ENCODE measurements at places on chromosomes 3 and 15.

- peak; percentile 9 for DNase-seq
Measured at GRCh38 chr3:191066669-191067068, 132.4 kb upstream of the OSTN start.

DNA sequence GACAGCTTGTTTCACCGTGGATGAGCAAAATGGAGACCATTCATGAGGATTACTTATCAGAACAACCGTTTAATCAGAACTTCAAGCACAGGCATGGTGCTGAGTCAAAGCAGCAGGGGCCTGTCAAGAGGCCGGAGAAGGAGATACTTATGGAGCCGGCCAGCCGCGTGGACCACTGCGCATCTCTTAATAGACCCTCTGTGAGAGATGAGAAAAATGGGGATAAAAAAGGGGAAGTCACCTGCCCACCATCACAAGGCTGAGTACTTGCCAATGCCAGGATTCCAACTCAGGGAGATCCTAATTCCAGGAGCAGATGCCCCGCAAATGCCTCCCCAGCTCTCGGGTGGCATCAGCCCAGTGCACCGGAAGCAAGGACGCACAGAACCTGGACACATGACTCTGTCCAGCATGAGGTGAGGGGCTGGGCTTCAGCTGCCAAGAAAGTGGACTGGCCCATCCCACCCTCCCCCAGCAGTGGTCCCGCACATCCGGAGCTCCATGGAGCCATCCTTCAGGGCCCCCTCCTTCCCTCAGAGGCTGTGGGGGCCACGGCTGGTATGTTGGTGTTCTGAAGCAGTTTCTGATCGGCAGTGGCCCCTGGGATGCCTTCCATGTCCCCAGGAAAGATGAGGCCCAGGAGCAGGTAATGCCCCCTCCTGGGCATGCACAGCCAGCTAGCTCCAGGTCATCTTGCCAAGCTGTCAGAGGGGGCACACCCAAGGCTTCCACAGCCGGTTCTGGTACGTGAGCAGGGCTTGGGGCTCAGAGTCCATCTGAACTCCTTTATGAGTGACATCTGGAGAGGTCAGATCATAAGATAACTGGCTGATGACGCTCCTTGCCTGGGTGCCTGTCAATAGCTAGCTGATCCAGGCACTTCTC lies 143.8 kb downstream of the ATP10A start:
- no peak for DNase-seq

DNA sequence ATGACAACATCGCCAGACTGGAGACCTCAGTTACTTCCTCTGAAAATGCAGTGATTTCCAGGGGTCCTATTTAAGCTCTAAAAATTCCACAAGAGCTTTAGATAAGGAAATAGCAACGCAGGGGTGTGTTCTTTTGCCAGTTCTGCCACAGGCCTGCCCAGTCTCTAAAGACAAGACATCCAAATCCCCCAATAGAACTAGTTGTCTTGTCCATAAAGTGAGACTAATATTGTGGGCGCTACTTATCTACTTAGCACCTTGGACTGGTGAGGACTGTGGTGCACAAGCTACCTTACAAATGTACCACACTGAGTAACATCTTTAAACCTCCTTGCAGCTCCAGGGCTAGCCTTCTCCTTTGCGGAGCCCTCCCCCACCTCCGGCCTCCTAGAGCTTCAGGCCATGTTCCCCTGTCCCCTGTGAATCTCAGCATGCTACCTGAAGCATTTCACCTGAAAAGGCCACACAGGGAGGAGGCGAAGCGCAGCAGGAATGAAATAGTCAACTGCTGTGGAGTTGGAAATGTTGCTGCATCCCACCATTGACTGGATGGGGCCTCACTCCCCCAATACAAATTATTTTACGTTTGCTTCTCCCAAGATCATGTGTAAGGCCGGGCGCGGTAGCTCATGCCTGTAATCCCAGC lies 9.6 kb upstream of the LRRC2 start:
- DNase-seq, result no peak

GRCh38 chr3:8736436-8736835 lies 2.8 kb downstream of the CAV3 start:
- no peak for DNase-seq

- no peak for DNase-seq
Measured at GRCh38 chr3:114597871-114598270, 304.0 kb downstream of the TIGIT start.

GRCh38 chr3:49013738-49014660 lies 4.4 kb downstream of the DALRD3 start:
- DNase-seq, result no peak

DNA sequence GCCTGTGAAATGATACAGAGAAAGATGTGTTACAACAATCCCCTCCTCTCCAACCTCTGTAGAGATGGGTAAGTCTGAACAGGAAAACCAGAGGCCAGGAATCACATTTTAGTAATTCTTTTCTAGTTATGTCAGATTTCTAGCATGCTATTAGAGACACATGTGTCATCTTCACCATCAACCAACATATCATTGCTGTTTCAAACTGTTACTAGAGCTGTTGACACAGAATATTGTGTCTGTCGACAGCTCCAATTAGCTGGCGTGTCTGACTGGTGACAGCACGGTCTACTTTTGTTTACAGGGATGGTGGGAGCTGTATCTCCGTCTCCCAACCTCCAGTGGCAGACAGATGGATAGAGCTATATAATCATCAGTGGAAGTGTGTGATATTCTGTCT lies 393.2 kb downstream of the SOX2 start:
- no peak for DNase-seq

DNA sequence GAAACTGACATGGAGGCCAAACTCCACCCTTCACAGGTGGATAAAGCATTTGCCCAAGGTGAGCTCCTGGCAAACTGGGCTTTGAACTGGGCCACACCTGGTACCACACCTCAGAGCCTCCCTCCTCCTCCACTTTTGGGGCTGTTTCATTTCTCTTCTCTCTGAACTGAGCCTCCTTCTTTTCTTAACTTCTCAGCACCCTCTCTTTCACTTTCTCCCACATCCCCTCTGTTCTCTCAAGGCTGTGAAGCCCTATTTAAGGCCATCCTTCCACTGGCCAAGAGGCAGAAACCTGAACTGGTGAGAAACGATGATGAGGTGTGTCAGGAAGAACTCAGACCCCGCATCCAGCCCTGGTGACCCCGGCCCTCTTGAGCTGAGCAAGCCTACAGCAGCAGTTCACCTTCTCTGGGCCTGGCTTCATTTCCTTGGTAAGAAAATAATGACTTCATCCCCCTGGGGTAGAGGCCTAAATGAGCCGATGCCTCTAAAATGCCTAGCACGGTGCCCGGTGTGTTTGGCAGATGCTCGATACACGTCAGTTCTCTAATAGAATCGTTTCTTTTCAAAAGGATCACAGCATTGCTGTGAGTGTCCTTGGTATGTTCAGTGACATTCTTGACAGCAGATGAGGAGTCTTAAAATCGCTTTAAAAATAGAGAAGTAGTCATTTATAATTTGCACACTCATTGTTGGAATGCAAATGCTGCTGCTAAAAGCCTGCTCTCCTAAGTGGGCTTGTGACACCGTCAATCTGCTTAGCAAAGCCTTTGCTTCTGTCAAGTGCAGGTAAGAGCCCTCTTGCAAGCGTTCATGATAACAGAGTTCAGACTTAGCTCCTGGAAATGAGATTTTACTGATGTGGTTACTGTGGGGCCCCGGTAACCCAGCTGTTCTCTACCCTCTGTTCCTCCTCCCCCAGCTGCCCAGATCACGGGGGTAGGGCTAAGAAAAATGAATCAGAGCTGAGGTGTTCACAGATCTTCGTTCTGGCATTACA lies 97.7 kb upstream of the ATP2B2 start:
- no peak for DNase-seq

Measured in astrocyte of the cerebellum (primary cell).